ENCODE measurements at places on chromosomes 7 and 10.

GRCh38 chr10:93749218-93749799, 8.4 kb upstream of the LGI1 start:
- no peak for DNase-seq
- H3K27me3 ChIP-seq, result peaks cover 7% of the 10 kb centered on the region
- H3K36me3 ChIP-seq, result no peaks in the 10 kb centered on the region
- no peak overlapping the region for H3K27ac ChIP-seq
- H3K4me1 ChIP-seq, result peaks cover 8% of the 10 kb centered on the region

- no peak overlapping the region for H3K27ac ChIP-seq
- H3K27me3 ChIP-seq, result peaks cover 3% of the 10 kb centered on the region
- H3K4me3 ChIP-seq, result no peak overlapping the region
- no peaks in the 10 kb centered on the region for H3K36me3 ChIP-seq
- H3K4me1 ChIP-seq, result peaks cover 64% of the 10 kb centered on the region
These were observed 15.0 kb upstream of the INSIG1 start for GRCh38 chr7:155282671-155283070.

DNA sequence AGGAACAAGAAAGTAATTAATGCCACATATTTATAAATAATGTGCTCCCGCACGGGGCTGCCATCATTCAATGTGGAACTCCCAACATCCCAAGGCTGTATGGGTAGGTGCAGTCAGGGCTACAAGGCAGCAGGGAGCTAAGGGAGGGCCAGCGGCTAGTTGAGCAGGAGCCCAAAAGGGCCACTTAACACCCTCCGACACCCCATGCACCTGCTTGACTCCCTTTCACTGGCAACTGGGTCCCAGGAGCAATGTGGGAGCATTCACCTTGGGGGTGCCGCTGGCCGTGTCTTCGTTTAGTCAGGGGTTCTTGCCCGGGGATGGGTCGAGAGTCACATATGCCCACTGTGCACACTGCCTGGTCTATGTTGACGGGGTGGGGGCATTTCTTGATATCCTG, 27.9 kb downstream of the SCART1 start:
- H3K36me3 ChIP-seq, result peaks cover 6% of the 10 kb centered on the region
- DNase-seq, result no peak
- H3K4me3 ChIP-seq, result no peak overlapping the region
- no peak overlapping the region for H3K27ac ChIP-seq
- H3K4me1 ChIP-seq, result peaks cover 1% of the 10 kb centered on the region

GRCh38 chr7:157829491-157829890, 492.7 kb downstream of the DNAJB6 start:
- peaks cover 24% of the 10 kb centered on the region for H3K4me1 ChIP-seq
- H3K4me3 ChIP-seq, result no peak overlapping the region
- DNase-seq, result no peak
- no peaks in the 10 kb centered on the region for H3K36me3 ChIP-seq
- H3K27me3 ChIP-seq, result no peaks in the 10 kb centered on the region

DNA sequence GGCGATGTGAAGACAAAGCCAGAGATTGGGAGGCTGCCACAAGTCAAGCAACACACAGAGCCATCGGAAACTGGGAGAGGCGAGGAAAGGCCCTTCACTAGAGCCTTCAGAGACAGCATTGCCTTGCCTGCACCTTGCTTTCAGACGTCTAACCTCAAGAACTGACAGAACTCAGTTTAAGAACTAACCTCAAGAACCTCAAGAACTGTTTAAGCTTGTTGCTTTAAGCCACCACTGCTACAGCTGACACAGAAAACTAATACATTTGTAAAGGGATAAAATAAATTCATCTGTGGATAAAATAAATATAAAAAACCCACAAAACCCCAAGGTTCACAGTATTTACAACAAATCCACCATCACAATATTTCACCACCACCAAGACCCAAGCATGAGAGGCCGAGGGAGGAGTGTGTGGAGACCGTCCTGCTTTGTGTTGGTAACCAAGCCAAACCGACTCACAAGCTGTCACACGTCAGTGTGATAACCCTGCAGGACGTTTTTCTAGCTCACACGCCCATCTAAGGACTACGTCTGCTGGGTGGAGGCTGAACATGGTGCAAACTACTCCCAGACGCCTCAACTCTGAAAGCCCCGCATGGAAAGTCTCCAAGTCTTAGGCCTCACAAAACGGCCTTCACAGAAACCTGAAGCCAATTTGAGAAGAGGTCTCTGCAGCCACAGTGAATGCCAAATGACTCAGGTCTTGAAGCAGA, 116.8 kb downstream of the ABLIM1 start:
- peaks cover 89% of the 10 kb centered on the region for H3K4me1 ChIP-seq
- H3K27ac ChIP-seq, result peak overlapping the region; percentile 92
- peak overlapping the region; percentile 51 for H3K4me3 ChIP-seq
- peak; percentile 71 for DNase-seq
- no peaks in the 10 kb centered on the region for H3K36me3 ChIP-seq

- H3K36me3 ChIP-seq, result no peaks in the 10 kb centered on the region
- H3K27ac ChIP-seq, result no peak overlapping the region
- DNase-seq, result no peak
- peaks cover 35% of the 10 kb centered on the region for H3K4me1 ChIP-seq
These were observed 6.5 kb downstream of the ASB13 start for GRCh38 chr10:5659702-5660528.

GRCh38 chr10:112080231-112080630, 103.3 kb downstream of the GPAM start:
- DNase-seq, result no peak
- H3K36me3 ChIP-seq, result no peaks in the 10 kb centered on the region
- H3K27ac ChIP-seq, result no peak overlapping the region
- no peaks in the 10 kb centered on the region for H3K4me1 ChIP-seq
- peaks cover 4% of the 10 kb centered on the region for H3K27me3 ChIP-seq

GRCh38 chr10:33596422-33596821, 262.0 kb upstream of the NRP1 start:
- H3K27ac ChIP-seq, result no peak overlapping the region
- no peaks in the 10 kb centered on the region for H3K36me3 ChIP-seq
- H3K4me3 ChIP-seq, result no peak overlapping the region
- peaks cover 6% of the 10 kb centered on the region for H3K27me3 ChIP-seq

DNA sequence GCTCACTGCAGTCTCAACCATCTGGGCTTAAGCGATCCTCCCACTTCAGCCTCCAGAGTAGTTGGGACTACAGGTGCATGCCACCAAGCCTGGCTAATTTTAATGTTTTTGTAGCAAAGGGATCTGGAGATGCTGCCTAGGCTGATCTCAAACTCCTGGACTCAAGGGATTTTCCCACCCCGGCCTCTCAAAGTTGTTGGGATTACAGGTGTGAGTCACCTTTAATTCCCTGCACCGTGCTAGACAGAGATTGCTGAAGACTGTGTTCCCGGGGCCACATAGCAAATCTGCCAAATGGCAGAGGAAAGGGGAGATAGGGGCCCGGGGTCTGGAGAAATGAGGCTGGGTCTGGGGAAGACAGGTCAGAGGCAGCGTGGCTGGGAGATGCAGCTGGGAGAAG, 20.6 kb upstream of the PSMG3 start:
- no peak overlapping the region for H3K27ac ChIP-seq
- no peak for DNase-seq
- H3K4me1 ChIP-seq, result peaks cover 24% of the 10 kb centered on the region
- H3K27me3 ChIP-seq, result peaks cover 28% of the 10 kb centered on the region
- peaks cover 3% of the 10 kb centered on the region for H3K36me3 ChIP-seq

- H3K36me3 ChIP-seq, result no peaks in the 10 kb centered on the region
- H3K4me1 ChIP-seq, result no peaks in the 10 kb centered on the region
- H3K4me3 ChIP-seq, result no peak overlapping the region
- no peak for DNase-seq
- H3K27ac ChIP-seq, result no peak overlapping the region
- no peaks in the 10 kb centered on the region for H3K27me3 ChIP-seq
These were observed 921.3 kb upstream of the AUTS2 start for GRCh38 chr7:68676813-68677535.

GRCh38 chr7:28570113-28570969, 158.0 kb downstream of the CREB5 start:
- no peaks in the 10 kb centered on the region for H3K36me3 ChIP-seq
- no peak for DNase-seq
- peaks cover 4% of the 10 kb centered on the region for H3K4me1 ChIP-seq
- H3K4me3 ChIP-seq, result no peak overlapping the region
- no peak overlapping the region for H3K27ac ChIP-seq
- peaks cover 12% of the 10 kb centered on the region for H3K27me3 ChIP-seq

- H3K27ac ChIP-seq, result no peak overlapping the region
- H3K27me3 ChIP-seq, result no peaks in the 10 kb centered on the region
- no peaks in the 10 kb centered on the region for H3K36me3 ChIP-seq
- DNase-seq, result no peak
These were observed 225.0 kb downstream of the SDHAF3 start for GRCh38 chr7:97342512-97342911.

- H3K27ac ChIP-seq, result no peak overlapping the region
- DNase-seq, result no peak
- no peaks in the 10 kb centered on the region for H3K27me3 ChIP-seq
- no peaks in the 10 kb centered on the region for H3K36me3 ChIP-seq
These were observed 619.8 kb upstream of the GALNT17 start for GRCh38 chr7:70512144-70512543.

- H3K27me3 ChIP-seq, result peaks cover 69% of the 10 kb centered on the region
- peaks cover 13% of the 10 kb centered on the region for H3K4me1 ChIP-seq
- H3K36me3 ChIP-seq, result peaks cover 3% of the 10 kb centered on the region
- H3K4me3 ChIP-seq, result no peak overlapping the region
These were observed 6.2 kb upstream of the IGF2BP3 start for GRCh38 chr7:23476286-23477156.

DNA sequence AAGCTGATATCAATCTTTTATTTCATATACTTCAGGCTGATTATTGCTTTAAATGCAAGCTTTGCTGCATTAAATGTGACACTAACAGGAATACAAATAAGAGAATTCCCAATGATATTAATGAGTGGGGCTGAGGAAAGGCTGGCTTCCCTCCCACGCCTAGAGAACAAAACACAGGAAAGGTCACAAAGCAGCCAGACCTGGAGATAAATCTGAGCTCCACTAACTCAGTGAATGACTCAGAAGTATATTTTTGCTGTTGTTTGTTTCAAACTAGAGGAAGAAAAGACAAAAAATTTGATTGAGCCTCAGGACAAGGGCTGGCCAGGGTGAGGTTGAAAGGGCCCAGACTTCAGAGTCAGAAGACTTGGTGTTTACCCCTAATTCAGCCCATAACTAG, 88.1 kb downstream of the XPNPEP1 start:
- no peaks in the 10 kb centered on the region for H3K36me3 ChIP-seq
- H3K4me3 ChIP-seq, result no peak overlapping the region
- no peaks in the 10 kb centered on the region for H3K4me1 ChIP-seq

- no peaks in the 10 kb centered on the region for H3K36me3 ChIP-seq
- H3K27ac ChIP-seq, result no peak overlapping the region
- H3K4me1 ChIP-seq, result no peaks in the 10 kb centered on the region
- DNase-seq, result no peak
- H3K27me3 ChIP-seq, result peaks cover 68% of the 10 kb centered on the region
These were observed 15.0 kb downstream of the SKIDA1 start for GRCh38 chr10:21510241-21511094.

DNA sequence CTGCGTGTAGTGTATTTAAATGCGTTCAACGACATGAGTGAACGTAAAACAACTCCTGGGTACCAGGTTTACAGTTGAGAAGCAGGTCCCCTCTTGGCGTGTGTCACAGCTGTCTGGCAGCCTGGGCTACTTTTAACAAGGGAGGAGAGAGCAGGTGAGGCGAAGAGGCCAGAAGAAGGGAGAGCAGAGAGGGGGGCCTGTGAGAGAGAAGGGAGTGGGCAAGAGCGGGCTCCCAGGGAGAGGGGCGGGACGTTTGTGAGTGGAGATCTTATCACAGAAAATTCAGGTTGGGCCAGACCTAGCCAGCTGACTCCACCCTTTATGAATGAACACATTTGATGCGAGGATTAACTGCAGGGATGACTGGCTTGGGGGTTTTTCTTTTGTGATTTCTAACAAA, 154.0 kb downstream of the CAMK1D start:
- no peak for DNase-seq
- no peak overlapping the region for H3K27ac ChIP-seq
- H3K36me3 ChIP-seq, result peaks cover 2% of the 10 kb centered on the region
- no peak overlapping the region for H3K4me3 ChIP-seq
- no peaks in the 10 kb centered on the region for H3K27me3 ChIP-seq
- H3K4me1 ChIP-seq, result peaks cover 50% of the 10 kb centered on the region

DNA sequence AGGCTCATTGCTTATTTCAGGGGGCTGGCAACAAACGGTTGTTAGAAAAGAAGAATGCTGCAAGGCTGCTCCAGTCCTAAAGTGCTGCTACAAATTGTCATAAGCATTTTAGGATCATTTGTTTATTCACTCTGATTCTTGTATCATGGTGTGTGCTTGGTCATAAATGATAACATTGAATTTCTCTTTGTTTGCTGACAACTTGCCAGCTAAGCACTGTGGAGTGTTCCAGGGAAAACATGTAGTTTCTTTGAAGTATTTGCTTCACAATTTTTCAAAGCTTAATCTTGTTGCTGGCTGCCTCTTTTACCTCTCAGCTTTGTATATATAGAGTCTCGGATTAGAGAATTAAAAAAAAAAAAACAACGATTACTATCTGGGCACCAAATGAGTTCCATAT, 263.0 kb downstream of the PHF14 start:
- DNase-seq, result no peak
- peaks cover 4% of the 10 kb centered on the region for H3K27me3 ChIP-seq
- H3K4me3 ChIP-seq, result no peak overlapping the region
- H3K27ac ChIP-seq, result no peak overlapping the region

GRCh38 chr7:69696054-69696591, 97.8 kb downstream of the AUTS2 start:
- H3K36me3 ChIP-seq, result no peaks in the 10 kb centered on the region
- H3K4me1 ChIP-seq, result peaks cover 12% of the 10 kb centered on the region
- no peak overlapping the region for H3K4me3 ChIP-seq
- H3K27me3 ChIP-seq, result no peaks in the 10 kb centered on the region
- no peak overlapping the region for H3K27ac ChIP-seq

DNA sequence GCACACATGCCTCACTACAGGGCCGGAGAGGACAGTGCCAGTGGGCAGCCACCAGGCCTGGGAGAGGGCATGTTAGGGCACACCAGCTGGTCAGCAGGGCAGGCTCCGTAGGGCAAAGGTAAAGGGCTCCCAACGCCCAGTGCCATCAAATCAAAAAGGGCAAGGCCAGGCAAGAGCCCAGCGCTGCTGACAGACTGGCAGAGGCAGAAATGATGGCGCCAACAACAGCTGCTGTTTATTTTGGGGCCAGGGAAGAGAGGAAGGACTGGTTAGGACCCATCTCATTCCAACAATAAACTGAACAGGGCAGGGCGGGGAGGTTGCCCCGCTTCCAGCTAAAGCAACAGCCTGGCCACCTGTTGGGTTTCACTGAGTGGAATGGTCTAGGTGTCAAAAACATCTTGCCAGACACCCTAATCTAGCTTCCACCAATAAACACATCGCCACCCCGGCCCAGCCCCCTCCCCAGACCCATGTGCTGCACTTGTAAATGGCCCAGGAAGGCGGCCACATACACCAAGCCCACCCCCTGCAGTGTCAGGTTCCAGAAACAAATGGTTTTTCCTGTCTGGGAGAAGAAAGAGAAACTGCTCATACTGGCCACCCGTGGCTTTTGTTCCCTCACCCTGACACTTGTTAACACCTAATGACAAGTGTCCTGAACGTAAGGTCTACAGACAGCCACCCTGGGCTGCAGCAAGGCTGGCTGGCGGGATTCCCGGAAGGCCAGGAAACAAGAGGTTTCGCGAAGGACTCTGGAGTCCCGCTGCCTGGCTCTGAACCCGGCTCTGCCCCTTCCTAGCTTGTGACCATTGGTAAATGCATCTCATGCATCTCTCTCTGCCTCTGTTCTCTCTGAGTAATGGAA, 15.3 kb downstream of the SH3PXD2A start:
- H3K36me3 ChIP-seq, result no peaks in the 10 kb centered on the region
- H3K4me3 ChIP-seq, result no peak overlapping the region
- DNase-seq, result no peak
